ENCODE measurements at places on chromosomes 4 and X.

DNA sequence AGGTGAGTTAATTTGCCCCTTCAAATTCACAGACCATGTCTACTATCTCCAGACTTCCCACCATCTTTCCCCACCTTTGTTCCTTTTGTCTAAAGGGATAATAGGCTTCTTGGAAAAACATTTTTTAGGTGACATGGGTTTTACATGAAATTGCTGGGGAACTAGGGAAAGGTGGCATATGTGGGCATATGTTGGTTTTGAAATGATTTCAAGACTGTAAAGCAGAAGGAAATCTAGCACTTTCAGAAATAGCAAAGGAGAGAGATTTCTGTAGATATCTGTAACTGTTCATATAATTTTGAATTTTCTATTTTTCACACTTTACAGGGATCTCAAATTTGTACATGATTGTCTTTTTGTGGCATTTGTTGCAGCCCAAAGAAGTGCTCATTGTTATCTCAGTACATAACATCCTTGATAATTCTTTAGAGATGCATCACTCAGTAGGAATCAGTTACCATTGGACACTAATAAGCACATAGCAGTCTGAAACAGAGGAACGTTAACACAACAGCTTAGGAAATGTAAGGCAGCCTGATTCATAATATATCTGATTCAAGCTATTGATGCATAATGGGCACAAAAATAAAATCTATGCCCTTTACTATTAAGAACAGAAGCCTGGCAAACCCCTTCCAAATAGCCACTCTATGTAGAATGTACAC is 659.7 kb downstream of the CENPC start:
- DNase-seq = no peak

GRCh38 chr4:161133586-161134276 is 1030.1 kb downstream of the FSTL5 start:
- no peak for DNase-seq

DNA sequence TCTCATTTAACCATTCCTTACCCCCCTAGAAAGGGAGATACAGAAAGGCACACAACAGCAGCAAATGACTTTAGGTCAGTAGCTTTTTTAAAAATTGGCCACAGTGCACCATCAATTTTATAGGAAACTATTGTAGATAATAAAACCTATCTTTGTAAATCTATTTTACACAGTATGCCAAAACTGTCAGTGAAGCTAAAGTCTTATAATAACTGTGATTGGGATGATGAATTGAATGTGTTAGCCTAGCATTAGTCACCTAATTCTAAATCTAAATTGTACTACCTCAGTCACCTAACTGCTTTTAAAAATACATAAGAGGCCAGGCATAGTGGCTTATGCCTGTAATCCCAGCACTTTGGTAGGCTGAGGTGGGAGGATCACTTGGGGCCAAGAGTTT is 44.2 kb downstream of the SH3RF1 start:
- DNase-seq = no peak

DNA sequence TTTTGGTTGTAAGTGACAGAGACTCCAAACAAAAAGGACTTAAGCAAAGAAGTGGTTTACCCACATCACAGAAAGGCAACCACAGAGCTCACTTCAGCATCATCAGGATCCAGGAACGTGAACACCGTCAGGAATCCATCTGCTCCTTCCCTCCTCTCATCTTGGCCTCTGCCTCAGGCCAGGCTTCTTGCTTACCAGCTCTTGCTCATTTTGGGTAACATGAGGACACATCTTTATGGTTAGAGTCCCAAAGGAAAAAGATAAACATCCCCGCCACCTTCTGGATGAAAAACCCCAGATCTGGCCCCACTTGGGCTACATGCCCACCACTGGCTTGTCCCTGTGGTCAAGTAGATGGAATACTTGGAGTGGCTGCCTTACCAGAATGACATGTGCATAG is 176.8 kb upstream of the RPL34 start:
- DNase-seq = no peak

DNA sequence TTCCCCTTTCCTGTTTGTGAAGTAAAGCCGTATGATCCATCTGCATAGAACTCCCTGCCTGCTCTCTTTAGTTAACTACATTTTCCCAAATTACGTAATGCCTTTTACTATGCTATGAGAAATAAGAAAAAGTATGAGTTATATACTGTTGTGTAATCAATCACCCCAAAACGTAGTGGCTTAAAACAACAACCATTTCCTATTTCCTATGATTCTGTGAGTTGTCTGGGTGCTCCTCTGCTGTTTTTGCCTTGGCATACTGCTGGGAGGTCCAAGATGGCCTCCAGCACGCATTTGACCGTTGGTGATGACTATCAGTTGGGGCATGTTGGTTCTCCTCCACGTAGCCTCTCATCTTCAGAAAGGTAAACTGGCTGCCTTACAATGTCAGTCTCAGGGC is 39.8 kb downstream of the BBS12 start:
- no peak for DNase-seq

GRCh38 chr4:55947254-55947882 is 1.4 kb upstream of the CEP135 start:
- no peak for DNase-seq

- DNase-seq = no peak
Measured at GRCh38 chr4:121100093-121100775, 27.9 kb upstream of the NDNF start.

- no peak for DNase-seq
Measured at GRCh38 chr4:183286590-183287308, 33.3 kb downstream of the CLDN22 start.

DNA sequence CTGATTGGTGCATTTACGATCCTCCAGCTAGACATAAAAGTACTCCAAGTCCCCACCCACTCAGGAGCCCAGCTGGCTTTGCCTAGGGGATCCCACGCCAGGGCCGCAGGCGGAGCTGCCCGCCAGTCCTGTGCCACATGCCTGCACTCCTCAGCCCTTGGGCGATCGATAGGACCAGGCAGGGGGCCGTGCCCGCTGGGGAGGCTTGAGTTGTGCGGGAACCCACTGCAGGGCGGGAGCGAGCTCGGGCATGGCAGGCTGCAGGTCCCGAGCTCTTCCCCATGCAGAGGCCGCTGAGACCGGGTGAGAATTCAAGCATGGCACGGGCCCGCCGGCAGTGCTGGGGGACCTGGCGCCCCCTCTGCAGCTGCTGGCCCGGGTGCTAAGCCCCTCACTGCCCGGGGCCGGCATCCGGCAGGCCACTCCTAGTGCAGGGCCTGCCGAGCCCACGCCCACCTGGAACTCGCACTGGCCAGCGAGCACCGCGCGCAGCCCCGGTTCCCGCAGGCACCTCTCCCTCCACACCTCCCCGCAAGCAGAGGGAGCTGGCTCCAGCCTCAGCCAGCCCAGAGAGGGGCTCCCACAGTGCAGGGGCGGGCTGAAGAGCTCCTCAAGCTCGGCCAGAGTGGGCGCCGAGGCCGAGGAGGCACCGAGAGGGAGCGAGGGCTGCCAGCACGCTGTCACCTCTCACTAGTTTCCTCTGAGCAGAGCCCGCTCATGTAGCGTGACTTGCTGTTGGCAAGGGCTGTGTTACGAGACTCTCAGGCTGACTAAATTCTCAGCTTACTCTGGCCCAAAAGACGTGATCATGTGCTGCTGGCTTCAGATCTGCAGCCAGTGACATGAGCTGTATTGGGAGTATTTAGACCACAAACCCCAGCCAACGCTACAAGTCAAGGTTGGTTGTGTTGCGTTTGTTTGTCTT is 87.5 kb downstream of the TRAPPC11 start:
- no peak for DNase-seq

- peak; percentile 11 for DNase-seq
Measured at GRCh38 chrX:7574325-7574724, 268.6 kb upstream of the VCX start.

GRCh38 chr4:150582146-150582872 is at the start of gene MAB21L2:
Gene MAB21L2, plus strand, starts transcription at chr4:150582151. Its CDS starts 879 bp downstream, at chr4:150583030.
- DNase-seq = no peak

GRCh38 chrX:151973060-151973661 is 1.3 kb downstream of the GABRE start:
- DNase-seq = no peak

DNA sequence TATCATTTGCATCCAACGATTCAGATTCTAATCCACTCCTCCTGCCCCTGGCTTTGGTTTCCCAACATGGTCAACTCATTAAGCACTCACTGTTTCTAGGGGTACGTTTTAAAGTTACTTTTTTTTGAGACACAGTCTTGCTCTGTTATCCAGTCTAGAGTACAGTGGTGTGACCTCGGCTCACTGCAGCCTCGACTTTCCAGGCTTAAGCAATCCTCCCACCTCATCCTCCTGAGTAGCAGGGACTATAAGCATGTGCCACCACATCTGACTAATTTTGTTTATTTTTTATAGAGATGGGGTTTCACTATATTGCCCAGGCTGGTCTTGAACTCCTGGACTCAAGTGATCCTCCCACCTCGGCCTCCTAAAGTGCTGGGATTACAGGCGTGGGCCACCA is 48.9 kb downstream of the TMEM156 start:
- no peak for DNase-seq

DNA sequence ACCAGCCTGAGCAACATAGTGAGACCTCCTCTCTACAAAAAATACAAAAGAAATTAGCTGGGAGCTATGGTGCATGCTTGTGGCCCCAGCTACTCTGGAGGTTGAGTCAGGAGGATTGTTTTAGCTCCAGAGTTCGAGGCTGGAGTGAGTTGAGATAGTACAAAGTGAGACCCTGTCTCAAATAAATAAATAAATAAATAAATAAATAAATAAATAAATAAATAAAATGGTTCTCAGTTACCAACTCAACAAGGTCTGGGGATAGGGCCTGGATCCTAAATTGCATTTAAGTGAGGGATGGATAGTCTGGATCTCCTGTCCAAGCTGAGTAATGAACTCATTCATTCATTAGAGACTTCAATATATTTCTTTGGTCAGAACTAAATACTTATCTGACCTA is 115.7 kb upstream of the IL1RAPL2 start:
- DNase-seq = no peak

DNA sequence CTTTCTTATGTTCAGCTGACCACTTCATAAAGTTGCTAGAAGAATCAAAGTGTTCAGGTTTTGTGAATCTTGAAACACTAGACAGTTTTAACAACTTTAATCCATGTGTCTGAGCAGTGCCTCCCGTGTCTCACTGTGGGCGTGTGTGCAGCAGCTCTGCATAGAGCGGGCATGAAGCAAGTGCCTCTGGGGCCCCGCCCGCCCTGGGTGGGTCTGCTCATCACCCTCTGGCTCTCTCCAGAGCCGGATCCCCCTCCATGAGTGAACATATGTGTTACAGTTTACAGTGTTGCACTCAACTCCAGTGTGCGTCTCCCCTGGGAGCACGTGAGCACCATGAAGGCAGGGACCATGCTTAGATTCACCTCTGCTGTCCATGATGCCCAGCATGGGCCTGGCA is 37.6 kb upstream of the CRMP1 start:
- no peak for DNase-seq

DNA sequence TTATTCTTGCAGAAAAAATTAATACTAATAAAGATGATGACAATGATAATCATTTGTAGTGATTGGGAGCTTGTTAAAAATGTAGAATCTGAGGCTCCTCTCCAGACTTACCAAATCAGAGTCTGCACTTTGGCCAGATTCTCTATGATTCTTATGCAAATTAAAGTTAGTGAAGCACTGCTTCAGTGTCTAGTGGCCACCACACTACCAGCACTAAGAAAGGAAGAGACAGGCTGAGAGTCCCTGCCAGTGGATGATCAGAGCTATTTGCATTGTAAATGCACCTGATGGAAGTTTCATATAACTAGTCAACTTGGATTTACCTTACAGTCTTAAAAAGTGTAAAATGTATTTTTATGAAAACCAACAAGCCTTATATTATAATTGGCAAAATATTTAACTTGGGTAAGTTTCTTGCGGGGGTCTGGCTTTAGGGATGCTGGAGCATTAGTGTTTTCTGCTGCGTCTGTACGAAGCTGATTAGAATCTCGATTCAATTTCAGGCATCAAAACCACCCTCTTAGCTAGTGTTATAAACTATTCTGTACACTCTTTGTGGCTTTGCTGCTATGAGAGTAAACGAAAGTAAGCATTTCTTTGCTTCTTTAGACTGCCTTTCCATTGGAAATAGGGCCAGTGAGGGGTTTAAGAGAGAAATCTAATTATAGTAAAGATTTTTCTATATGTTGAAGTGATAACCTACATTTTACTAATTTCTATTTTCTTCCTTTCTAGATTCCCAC is 114.1 kb downstream of the TLL1 start:
- no peak for DNase-seq

- DNase-seq = no peak
Measured at GRCh38 chrX:14026121-14026520, 3.6 kb downstream of the GEMIN8 start.

GRCh38 chr4:124573056-124573455 is 139.5 kb downstream of the ANKRD50 start:
- no peak for DNase-seq

DNA sequence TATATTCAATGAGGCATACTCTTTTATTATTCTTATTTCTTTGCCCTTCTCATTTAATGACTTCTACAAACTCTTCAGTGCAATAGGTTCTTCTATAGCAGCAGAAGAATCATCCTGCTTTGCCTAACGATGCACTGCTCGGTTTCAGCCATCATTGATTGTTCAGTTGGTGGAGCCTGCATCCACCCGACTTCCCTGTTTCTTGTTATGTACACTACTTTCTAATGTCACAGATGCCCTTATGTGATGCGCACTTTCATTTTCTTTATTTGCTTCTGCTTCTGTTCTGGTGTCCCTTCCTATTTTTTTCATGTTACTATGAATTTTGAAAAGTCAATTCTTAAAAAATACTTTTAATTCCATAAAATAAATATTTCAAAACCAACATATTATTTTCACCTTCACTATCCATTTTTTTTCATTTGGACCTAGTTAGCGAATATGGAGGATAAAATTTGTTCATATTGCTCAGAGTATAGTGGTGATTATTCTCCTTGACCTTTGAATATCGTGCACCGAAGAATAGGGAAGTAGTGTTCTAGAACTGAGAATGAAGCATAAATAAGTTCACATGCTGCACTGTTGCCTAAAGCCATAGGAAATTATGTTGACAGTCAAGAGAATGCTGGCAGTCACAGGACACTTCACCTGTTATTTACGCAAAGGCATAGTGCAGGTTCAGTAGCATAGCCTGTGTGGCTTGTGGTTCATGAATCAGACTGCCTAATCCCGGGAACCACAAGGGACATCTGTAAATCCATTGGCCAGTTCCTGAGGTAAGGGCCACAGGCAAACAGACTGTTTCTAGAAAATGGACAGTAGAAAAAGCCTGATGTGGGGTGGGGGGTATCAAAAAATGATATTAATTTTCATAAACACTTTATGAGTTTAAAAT is 21.3 kb upstream of the SFRP2 start:
- no peak for DNase-seq

- DNase-seq = no peak
Measured at GRCh38 chr4:44736900-44737299, 10.5 kb upstream of the GNPDA2 start.

GRCh38 chrX:18929775-18930174 is 54.1 kb downstream of the PHKA2 start:
- no peak for DNase-seq

DNA sequence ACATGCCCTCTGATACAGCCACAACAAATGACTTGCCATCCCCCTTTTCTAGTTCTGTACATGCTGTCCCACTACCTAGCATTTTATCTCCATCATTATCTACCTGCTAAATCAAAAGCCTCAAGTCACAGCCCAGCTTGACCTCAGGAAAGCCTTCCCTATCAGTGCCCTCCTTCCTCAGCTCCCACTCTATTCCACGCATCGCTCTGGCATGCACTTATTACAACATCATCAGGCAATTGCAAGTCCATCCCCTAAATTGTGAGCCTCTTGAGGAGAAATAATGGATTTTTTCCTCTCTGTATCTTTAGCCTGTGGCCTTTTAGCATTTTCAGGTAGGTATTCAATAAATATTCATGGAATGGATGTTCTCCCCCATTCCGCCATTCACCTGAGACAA is 5.7 kb downstream of the ARL13A start:
- DNase-seq = no peak

Data from LoVo (cell line).